Tibial artery (tissue), 4 donors: ENCODE measurements at places on chromosomes 5 and 9.

DNA sequence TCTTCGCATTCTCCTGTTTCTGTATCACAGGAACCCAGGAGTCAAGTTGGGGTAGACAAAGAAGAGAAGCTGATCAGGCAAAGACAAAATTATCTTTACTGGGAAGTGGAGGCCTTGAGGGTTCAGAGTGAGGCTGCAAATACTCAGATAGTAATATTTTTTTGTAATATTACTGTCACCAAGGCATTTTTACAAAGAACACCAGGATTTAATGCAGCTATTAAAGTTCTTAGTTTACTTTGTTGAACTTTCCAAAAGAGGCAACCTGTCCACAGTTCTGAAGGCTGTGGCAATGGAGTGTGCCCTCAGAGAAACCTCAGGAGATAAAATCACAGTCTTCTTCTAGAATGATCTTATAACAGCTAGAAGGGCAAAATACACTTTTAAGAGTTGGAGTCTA, 74.9 kb downstream of the PGM5 start:
- DNase-seq: no peak

- DNase-seq: no peak
Measured at GRCh38 chr9:12461763-12462460, 231.3 kb upstream of the TYRP1 start.

DNA sequence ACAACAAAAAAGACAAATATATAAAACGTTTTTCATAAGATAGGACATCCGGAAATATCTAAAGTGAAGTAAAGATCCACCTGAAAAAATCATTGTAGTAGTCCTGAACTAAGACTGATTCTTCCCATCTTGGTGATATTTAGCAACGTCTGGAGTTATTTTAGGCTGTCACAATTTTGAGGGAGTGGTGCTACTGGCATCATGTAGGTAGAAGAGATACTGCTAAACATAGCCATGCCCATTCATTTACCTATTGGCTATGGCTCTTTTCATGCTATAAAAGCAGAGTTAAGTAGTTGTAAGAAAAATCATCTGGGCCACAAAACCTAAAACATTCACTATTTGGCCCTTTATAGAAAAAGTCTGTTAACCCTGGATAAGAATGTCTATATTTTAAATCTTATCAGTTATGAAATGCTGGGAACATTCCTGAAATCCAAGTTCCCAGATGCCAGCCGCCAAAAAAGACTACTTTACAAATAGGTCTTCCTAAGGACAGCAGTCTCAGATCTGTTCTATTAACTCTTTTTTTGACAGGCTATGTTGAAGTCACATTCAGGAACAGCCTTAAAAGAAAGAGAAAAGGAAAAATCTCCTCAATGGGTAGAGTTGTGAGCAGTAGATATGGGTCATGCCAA, 27.0 kb downstream of the RAPGEF6 start:
- DNase-seq: no peak

- DNase-seq: peak; percentile 78
Measured at GRCh38 chr9:101486693-101487442, 46.8 kb upstream of the RNF20 start.

GRCh38 chr5:122772446-122772845, 2.4 kb upstream of the SNX2 start:
- no peak for DNase-seq

- no peak for DNase-seq
Measured at GRCh38 chr5:168227001-168227400, 64.4 kb upstream of the WWC1 start.
